ENCODE measurements at places on chromosomes 13 and 19. TPM values are rescaled to one million over a fixed set of nuclear protein-coding genes. Genes with fewer than 3 reads are reported as not detected.

DNA sequence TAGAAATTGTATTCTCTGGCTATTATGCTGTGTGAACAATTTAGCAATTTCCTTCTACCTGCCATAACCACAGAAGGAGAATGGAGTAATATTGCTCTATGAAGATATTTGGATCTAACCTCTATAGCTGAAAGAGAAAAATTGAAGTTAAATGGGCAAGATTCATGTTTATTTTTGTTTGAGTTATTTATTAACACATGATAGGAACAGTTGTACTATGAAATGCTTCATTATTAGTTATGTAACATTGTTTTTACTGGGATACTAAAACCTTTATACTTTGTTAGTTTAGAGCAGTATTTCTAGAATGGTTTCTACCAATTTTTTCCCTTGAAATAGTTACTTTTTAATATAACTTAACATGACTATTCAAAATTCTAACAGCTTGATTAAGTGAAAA, 27.3 kb upstream of the VWA8 start:
- DNase-seq: no peak

DNA sequence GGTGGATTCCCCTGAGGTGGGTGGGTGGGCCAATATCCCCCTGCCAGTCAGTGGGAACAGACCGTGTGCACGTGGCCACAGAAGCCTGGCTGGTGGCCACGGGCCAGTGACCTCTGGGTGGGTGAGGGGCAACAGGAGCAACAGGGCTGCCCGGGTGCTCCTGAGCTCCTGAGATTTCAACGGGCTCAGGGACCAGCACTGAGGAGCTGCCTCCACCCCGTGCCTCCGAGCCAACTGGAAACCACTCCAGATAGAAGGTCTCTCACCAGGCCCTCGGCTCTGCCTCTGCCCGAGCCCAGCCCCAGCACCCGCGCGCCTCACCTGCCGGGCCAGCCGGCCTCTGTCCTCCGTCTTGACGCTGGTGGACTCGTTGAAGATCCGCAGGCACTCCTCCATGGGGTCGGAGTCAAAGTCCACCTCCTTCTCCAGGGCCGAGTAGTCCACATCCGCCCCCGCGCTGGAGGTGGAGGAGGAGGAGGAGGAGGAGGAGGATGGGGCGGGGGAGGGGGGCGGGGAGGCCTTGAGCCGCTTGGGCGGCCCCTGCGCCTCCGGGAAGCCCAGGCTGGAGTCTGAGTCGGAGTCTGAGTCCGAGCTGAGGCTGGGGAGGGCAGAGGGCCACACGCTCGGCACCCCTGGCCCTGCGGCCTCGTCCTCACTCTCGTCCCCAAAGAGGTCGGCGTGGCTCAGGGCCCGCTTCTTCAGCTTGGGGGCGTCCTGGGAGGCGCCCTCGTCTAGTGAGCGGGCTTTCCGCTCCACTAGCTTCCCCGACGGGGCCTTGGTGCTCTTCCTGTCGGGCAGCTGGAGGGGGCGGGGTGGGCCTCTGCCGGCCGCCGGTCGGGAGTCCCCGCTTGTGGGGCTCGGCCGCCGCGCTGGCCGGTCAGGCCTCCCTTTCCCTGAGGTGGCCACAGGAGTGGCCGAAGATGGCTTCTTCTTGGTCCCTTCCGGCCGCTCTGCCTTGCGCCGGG, 14.8 kb upstream of the ATP8B3 start:
- peak; percentile 81 for DNase-seq

GRCh38 chr19:33227242-33227650, 1.6 kb upstream of the SLC7A10 start:
- DNase-seq: no peak

DNA sequence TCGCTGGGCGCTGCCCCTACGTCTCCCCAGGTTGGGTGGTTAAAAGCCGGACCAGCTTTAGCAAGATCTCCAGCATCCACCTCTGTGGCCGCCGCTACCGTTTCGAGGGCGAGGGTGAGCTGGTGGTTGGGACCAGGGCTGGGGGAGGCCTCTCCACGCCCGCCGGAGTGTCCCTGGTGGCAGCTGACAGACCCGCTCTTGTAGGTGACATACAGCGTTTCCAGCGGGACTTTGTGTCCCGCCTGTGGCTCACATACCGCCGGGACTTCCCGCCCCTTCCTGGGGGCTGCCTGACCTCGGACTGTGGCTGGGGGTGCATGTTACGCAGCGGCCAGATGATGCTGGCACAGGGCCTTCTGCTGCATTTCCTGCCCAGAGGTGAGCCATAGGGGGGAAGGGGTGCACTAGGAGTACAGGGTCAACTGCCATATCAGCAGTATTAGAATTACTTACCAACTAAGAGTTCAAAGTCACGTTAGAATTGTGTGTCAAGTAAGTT, 1.1 kb downstream of the ATG4D start:
- no peak for DNase-seq

- DNase-seq: no peak
Measured at GRCh38 chr13:36157480-36157879, 26.3 kb upstream of the DCLK1 start.

DNA sequence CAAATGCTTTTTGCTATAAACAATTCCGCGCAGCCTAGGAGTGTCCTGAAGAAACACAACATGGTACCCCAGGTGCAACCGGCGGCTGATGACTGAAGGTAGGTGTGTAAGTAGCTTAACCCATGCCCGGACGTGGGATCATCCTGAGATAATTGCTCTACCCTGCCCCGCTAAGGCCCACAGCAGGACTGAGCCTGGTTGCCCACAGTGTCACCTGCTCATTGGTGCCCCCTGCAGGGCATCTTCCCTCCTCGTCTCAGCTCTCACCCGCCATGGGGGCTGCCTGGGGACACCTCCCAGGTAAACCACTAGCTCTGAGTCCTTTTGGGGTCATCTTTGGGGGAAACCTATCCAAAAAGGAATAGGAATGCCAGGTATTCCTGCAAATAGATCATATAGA, 22.3 kb downstream of the TMEM161A start:
- no peak for DNase-seq

DNA sequence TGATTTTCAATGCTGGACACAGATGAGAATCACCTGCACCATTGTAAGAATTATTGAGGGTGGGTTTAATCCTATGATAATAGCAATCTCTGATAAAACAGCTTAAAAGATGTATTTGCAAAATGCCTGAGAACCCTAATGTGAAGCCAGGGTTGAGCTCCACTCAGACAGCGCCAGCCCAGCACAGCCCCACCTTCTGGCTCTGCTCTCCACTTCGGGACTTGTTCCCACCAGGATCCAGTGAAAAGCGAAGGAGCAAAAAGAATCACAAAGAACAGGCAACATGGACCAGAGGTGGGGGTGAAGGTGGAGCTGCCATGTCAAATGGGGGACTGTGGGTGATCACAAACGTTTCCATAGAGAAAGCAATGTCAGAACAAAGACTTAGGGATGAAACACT, 18.6 kb upstream of the ZNF816 start:
- no peak for DNase-seq

GRCh38 chr19:14107581-14108461, 9.7 kb downstream of the PRKACA start:
- DNase-seq: peak; percentile 57

DNA sequence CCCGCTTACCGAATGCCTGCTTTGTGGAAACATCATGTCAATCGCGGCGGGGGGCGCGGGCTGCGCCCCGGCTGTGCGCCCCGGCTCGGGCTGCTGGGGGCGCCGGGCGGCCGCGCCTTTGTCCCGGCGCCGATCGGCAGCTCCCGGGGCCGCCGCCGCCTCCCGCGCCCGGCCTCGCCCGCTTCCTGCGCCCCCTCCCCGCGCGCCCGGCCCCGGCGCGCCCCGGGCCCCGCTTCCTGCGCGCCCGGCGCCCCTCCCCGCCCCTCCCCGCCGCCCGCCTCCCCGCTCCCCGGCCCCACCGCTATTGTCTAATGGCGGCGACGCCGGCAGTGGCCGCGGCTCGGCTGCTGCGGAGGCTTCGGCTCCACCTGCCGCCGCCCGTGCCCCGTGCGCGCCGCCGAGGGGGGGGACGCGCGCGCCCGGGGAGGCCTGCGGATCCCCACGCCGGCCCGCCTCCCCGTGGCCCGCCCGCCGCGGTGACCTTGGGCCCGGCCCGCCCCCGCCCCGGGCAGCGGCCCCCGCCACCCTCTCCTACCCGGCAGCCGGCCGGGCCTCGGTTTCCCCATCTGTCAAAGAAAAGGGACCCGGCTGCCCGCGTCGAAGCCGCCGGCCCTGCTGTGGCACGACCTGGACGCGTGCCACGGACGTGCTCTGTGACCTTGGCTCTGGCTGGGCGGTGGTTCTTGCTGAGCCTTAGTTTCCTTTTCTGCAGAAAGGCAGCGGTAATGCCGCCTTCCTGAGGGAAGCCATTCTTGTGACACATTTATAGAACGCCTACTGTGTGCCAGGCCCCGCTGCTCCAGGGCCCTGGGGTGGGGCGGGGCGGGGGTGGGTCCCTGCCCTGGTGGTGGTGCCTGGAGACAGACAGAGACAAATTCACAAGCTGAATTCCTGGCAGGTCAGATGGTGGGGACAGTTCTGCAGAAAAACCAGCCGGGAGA, at the start of gene TLE5:
TLE5 (minus strand) TSS at position 331 of the 941 bp plus-strand sequence; CDS start at position 36, 295 bp downstream.
- DNase-seq: peak; percentile 79

DNA sequence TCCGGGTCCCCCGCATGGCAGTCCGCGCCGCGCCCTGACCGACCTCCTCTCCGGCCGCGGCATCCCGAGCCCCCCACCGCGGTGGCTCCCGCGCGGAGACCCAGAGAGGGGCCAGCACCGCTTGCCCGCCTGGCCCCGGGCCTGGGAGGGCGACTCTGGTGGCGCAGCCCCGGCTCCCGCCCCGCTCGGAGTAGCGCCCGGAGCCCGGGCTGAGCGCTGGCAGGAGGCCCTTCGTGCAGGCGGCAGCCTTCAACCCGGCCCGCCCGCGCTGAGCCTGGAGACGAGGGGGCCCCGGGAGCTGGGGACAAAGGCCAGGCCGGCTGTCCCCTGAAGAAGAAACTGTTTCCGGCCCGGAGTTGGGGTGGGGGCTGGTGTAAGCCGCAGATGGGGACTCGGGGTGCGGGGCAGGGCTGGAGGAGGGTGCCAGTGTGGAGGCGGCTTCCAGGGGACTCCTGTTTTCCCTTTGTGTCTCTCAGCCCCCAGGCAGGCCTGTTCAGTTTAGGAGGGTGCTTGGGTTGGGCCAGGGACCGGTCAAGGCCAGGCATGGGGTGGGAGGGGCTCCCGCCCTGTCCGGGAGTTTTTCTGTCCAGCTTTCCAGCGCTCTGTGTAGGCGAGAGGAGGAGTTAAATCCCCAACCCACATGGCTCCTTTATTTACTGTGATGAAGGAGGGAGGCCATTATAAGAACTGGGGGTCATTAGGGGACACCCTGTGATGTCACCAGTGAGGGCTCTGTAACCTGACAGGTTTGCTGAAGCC, 935 bp downstream of the LRP3 start:
- peak; percentile 77 for DNase-seq

LRRC4B gene
- 5.6 TPM for polyA plus RNA-seq
